ENCODE measurements at places on chromosomes 2 and 18.

GRCh38 chr18:30684825-30685481 is 357.6 kb downstream of the DSC3 start:
- no peak for DNase-seq

DNA sequence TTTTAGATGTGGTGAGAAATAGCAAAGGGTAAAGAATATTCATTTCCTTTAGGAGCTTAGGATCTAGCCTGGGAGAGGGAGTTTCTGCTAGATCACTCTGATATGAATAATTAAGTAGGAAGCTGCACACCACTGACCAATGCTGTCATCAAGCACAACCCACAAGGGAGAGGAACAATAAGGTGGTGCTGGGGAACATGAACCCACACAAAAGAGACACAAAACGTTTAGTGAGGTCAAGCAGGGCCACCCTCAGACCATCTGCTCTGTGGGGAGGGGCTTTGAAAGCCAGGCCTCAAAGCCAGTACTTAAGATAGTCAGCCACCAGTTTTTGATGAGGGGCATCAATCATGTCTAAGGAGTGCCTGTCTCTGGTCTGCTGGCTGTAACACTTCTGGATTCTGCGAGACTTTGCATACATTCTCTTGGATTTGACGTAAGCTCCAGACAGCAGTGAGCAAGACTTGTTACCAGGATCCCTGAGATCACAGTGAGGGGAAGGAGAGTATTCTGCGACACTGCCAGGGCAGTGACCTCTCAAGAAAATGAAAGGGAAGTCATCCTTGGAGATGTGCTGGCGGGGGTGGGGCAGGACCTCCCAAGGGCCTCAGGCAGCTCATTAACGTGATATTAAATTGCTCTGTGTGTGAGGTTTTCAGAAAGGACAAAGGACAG is 127.0 kb downstream of the CCBE1 start:
- no peak for DNase-seq

DNA sequence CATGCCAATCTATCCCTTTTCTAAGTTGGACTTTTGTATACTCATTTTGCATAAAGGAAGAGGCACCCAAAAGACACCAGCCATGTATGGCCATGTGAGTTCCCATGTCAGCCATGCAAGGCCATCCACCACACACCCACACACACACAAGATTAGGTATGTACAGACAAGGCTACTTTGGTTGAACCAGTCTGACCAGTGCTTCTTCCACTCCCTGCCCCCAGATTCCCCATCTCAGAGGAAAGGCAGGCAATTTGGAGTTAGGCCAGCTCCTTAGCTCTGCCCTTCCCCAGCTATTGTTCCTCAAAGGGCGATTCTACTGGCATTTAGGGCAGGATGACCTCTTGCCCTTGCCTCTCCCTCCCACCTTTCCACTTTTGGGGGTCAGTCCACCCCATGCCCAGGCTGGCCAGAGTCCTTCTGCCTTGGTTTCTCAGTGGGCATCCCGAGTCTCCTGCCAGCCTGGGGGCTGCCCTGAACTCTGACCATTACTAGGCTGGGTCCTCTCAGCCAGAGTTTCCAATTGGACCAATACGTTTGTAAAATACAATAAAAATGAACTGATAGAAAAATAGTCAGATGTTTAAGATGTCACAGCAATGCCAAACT is 101.1 kb downstream of the ZBTB7C start:
- DNase-seq = no peak

GRCh38 chr2:11311543-11311942 is 32.9 kb downstream of the ROCK2 start:
- no peak for DNase-seq

GRCh38 chr2:233968556-233968955 is 51.4 kb downstream of the TRPM8 start:
- no peak for DNase-seq

DNA sequence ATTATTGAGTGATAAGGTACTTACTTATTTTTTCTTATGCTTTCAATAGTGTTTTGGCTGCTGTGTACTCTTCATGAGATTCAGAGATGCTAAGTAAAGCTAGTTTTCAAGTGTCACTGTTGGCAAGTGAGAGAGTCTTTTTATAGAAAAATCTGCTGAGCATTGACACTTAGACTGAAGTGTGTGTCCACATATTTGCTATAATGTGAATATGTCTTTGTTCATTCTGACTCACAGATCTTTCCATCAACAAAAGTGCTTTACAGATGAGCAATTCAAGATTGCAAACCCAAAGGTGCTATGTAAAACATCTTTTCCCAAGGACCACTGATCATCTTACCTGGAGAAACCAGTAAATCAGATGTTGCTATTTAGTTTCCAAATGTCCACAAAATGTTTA is 410.6 kb upstream of the FIGN start:
- DNase-seq = no peak

- DNase-seq = no peak
These were observed 62.1 kb upstream of the PGAP1 start for GRCh38 chr2:196988639-196989038.

- no peak for DNase-seq
These were observed 605.4 kb upstream of the REG3G start for GRCh38 chr2:78420132-78420531.

- DNase-seq = no peak
These were observed 1.8 kb upstream of the RNF149 start for GRCh38 chr2:101310090-101310833.

- DNase-seq = no peak
These were observed 645.3 kb upstream of the RAB6C start for GRCh38 chr2:129334128-129334527.

DNA sequence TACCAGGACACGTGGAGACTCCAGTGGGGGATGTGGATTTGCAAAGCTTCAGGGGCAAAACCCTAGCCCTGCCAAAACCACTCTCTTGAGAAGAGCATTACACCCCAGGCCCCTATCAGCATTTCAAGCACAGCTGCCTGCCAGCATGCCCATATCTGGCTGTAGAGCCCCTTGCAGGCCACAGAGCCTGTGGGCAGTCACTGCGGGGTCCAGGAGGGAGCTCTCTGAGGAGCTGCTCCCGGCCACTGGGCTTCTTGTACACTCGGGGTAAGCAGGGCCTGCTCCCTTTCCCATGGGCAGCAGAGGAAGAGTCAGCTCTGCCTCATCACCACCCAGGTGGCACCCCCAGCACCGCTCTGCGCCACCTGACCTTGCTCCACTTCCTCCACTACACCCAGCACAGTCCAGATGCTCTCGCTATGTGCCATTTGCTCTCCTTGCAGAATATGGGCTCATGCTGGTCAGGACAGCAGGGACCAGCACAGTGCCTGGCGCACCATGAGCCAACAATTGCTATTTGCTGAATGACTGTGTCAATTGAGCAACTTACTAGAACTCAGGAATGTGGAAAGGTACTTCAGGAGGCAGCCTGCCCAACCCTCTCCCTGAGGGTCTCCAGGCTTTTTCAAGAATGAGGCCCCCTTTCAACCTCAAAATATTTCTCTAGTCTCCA is 7.4 kb downstream of the CHST10 start:
- DNase-seq = no peak

DNA sequence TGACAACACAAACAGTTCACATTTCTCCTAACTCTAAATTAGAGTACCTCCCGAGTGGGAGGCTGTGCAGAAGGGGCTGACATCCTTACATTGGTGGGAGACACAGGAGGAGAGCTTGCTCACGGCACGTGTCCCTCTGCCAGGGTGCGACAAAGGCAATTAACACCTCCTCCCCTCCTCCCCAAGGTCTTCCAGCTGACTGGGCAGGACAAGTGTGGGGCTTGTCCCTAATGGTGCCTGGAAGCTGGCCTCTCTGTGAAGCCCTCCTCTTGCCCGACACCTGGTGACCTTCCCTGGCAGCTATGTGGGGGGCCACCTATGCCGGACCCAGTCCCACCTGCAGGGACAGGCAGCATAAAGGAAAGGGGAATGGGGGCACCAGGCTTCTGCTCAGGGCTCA is 57.0 kb downstream of the FAM168B start:
- no peak for DNase-seq

DNA sequence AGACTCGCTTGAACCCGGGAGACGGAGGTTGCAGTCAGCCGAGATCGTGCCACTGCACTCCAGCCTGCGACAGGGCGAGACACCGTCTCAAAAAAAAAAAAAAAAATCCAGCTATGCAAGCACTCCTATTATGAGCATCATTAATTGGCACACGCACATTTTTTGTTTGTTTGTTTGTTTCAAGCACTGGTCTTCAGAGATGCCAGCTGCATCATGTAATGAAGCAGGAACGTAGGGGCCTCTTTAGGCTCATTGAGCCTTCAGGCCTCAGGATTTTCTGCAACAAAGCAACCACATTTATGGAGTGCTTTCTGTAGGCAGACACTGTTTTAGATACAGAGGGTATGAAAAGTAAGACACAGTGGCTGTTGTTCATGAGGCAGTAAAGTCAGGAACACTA is 585.8 kb downstream of the CNTNAP5 start:
- no peak for DNase-seq

GRCh38 chr2:203261326-203262159 is 22.7 kb downstream of the CYP20A1 start:
- DNase-seq = no peak

GRCh38 chr2:45083175-45083574 is 73.9 kb upstream of the SIX2 start:
- DNase-seq = no peak

DNA sequence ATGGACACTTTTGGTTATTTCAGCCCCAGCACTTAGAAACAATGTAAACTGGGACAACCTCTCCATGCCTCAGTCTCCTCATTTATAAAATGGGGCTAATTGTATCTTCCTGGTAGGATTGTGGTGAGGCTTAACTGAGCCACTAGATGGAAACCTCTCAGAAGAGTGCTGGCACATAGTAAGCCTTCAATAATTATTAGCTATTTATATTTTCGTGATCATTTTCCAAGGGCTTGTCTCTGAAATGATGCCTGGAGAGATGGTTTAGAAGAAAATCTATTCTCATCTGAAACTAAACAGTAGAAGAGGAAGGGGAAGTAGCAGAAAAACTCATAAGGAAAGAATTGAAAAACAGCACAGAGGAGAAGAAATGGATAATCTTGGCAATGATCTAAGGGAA is 6.8 kb downstream of the RAX start:
- DNase-seq = no peak

DNA sequence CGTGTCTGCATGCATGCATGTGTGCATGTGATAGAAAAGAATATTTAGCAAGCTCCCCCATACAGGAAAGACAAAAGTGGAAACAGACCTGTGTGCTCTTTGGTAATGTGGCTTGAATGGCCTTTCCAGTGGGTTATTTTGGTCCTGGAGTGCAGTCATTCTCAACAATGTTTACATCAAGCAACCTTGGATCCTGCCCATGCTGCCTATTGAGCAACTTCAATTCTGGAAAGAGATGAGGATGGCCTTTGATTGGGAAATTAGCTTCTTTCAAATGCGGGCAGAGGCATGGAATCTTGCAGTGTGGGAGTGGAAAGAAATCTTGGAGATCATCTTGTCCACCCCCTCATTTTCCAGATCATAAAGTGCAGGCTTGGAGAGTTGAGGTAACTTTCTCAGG is 87.2 kb upstream of the SMAD2 start:
- no peak for DNase-seq

DNA sequence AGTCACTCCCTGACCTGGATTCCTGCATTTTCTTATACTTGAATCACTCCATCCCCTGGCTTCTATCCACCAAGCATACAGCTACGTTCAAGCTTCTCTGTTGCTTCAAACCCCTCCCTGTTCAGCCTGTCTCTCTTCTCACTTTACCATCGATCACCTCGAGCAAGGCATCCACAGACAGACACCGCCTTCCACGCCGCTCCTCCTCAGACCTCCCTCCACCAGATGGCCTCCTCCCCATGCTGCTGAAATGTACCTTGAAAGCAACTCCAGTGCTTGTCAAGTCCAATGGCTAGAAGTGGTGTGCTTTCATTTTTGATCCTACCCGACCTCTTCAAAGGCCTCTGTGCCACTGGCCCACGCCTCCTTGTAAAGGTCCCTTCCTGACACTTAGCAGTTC is 131.3 kb upstream of the ACAA2 start:
- DNase-seq = no peak

- DNase-seq = no peak
These were observed at the start of gene SDC1 for GRCh38 chr2:20224716-20225293. TSS of gene SDC1 (minus strand) at chr2:20225130. CDS start at chr2:20224867, 263 bp downstream.

DNA sequence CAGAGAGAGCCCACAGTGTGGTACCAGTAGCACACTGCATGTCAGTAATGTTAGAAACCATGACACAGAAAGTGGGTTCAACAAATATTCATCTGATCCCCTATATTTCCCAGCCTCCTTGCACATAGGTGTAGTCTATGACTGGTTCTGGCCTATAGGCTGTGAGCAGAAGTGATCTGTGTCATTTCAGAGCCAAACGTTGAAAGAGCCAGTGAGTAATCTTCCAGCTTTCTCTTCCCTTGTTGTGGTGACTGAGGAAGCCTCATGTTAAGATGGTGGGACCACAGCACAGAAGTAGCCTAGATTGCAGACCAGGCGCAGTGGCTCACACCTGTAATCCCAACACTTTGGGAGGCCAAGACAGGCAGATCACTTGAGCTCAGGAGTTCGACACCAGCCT is 4.1 kb downstream of the TMEM237 start:
- DNase-seq = no peak

DNA sequence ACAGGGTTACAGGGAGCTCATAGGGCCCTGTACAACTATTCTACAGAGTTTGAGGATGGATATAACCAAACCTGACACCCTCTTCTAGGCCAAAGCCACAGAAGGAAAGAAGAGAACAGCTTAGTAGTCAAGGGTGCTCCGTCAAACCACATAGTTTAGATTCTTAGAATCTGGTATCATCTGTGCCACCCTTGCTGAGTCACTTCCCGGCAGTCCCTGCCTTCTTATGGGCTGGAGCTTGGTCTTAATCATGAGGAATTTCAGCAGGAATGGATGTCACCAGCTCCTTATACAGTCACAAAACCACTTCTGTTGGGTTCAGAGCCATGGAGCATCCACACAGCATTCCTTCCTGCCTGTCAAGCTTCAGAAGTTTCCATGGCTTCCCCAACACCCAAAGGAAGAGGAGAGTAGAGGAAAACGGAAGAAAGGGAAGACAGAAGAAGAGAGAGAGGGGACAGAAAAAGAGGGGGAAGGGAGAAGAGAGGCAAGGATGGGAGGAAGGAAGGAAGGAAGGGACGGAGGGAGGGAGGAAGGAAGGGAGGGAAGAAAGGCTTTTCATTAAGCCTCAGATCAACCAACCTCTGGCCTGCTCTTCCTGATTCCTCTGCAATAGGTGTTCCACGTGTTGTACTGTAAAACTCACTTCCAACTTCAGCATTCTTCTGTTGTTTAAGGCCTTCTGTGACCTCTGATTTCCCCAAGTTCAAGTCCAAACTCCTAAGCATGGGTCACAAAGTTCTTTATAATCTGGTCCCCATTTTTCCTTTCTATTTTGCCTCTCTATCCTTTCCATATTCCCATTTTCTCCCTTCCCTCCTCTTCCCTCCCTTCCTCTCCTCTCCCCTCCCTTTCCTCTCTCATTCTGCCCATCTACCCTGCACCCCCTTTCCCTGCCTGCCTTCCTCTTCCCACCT is 246.1 kb upstream of the TNP1 start:
- DNase-seq = no peak
